HepG2 (cell line): ENCODE measurements at places on chromosomes 3 and 15.

GRCh38 chr3:66269411-66269810, 48.6 kb downstream of the SLC25A26 start:
- no peak overlapping the region for H3K4me3 ChIP-seq
- no peak overlapping the region for H3K27ac ChIP-seq
- H3K4me1 ChIP-seq: peaks cover 9% of the 10 kb centered on the region; the same call in 1 of the 2 replicates
- H3K36me3 ChIP-seq: 0 out of 3 replicates have a peak, but pooled peaks cover 2% of the 10 kb centered on the region
- no peak for DNase-seq

DNA sequence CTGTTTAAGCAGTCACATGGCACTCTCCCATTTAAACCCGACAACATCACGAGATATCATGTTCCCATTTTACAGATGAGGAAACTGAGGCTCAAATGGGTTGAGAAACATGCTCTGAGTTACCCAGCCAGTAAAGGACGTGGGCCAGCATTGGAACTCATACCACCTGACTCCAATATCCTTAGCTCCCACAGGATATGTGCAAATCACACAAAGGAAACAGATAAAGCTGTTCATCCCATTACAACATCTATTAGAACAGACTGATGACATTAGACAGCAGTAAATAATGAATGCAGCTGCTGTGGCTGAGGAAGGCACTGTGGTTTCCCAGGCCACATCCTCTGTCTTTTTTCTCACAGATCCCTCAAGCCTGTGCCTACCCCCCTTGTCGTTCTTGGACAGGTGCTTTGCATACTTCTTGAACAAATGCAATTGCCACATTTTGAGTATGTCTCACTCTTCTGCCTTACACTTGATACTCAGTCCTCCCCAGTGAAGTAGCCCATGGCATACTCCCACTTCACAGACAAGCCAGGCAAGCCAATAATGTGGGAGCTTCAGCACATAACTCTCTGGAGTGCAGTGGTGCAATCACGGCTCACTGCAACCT, 17.7 kb downstream of the FRMD4B start:
- no peak overlapping the region for H3K27ac ChIP-seq
- H3K36me3 ChIP-seq: no peaks in the 10 kb centered on the region
- no peak for DNase-seq
- H3K4me1 ChIP-seq: no peaks in the 10 kb centered on the region
- H3K4me3 ChIP-seq: no peak overlapping the region

DNA sequence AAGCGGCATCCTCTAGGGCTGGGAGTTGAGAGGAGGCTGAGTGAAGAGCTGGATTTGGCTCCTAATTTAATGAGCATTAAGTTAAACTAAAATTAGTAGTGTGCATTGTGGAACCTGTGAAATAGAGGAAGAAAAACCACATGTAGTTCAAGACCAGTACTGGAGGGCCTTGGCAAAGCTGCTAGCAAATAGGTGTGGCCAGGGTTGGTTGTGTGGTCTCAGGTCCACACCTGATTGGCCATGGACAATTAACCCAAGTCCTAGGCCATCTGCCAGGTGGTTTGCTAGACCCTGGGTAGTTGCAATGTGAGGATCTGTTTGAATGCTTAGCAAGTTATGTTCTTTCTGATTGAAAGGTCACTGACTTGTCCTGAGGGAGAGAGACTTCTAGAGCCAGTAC, 275.5 kb downstream of the PDCD6IP start:
- H3K36me3 ChIP-seq: no peaks in the 10 kb centered on the region
- H3K4me1 ChIP-seq: no peaks in the 10 kb centered on the region
- H3K4me3 ChIP-seq: no peak overlapping the region
- no peak for DNase-seq

- H3K27ac ChIP-seq: no peak overlapping the region
- no peak overlapping the region for H3K4me3 ChIP-seq
- H3K36me3 ChIP-seq: no peaks in the 10 kb centered on the region
These were observed 135.7 kb downstream of the EFHB start for GRCh38 chr3:19798324-19798723.

DNA sequence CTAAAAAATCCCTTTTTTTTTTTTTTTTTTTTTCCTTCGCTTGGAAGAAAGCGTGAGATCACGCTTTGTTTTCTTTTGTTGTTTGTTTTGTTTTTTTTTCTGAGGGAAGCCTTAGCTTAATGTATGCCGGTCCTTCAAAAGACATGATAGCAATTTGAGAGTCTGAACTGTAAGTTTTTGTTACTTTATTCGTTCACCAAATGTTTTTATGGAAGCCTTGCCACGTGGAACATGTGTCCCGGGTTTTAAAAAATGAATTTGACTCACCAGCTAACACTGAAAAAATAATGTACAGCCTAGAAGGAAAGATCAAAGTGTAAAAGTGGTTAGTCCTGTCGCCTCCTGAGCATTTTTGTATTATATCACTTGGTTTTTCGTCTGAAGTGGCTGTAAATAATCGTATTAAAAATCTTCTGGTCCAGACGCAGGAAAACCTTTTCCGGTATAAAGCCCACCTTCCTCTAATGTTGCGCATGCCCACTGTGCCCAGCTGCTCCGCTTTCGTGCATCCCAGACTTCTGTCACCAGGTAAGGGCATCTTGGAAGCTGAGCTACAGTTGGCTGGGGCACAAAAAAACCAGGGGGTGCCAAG, 795 bp upstream of the MYNN start:
- H3K27me3 ChIP-seq: no peaks in the 10 kb centered on the region
- peak overlapping the region; percentile 94 for H3K27ac ChIP-seq
- peaks cover 20% of the 10 kb centered on the region for H3K4me1 ChIP-seq
- peak; percentile 78 for DNase-seq
- H3K36me3 ChIP-seq: peaks cover 10% of the 10 kb centered on the region

- H3K4me1 ChIP-seq: no peaks in the 10 kb centered on the region
- no peaks in the 10 kb centered on the region for H3K36me3 ChIP-seq
- H3K4me3 ChIP-seq: no peak overlapping the region
- DNase-seq: no peak
- H3K27me3 ChIP-seq: 0 out of 3 replicates have a peak, but pooled peaks cover 3% of the 10 kb centered on the region
These were observed 34.4 kb upstream of the HCN4 start for GRCh38 chr15:73403171-73403570.

- H3K27me3 ChIP-seq: no peaks in the 10 kb centered on the region
- H3K36me3 ChIP-seq: no peaks in the 10 kb centered on the region
- H3K4me1 ChIP-seq: no peaks in the 10 kb centered on the region
- no peak overlapping the region for H3K4me3 ChIP-seq
- H3K27ac ChIP-seq: no peak overlapping the region
These were observed 127.8 kb downstream of the RBMS3 start for GRCh38 chr3:29408676-29409075.

- no peaks in the 10 kb centered on the region for H3K27me3 ChIP-seq
- H3K4me3 ChIP-seq: no peak overlapping the region
These were observed 58.8 kb downstream of the ITPR1 start for GRCh38 chr3:4551794-4552442.

DNA sequence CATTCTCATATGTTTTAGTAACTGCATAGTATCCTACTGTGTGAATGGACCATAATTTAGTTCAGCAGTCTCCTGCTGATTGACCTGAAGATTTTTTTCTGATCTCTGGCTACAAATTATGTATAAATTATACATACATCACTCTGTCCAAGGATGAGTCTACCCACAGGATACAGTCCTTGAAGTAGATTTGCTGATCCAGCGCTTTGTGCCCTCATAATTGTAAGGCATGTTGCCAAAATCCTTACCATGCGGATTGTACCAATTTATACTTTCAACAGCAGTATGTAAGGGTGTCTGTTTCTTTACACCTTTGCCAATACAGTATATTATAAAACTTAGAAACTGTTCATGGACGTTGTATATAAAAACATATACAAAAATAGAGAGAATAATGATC, 46.5 kb downstream of the ACAA1 start:
- no peak overlapping the region for H3K4me3 ChIP-seq
- no peaks in the 10 kb centered on the region for H3K36me3 ChIP-seq
- DNase-seq: no peak
- H3K27ac ChIP-seq: no peak overlapping the region

GRCh38 chr15:59166166-59166565, 40.5 kb upstream of the LDHAL6B start:
- peaks cover 14% of the 10 kb centered on the region; the same call in 2 of the 3 replicates for H3K36me3 ChIP-seq
- no peaks in the 10 kb centered on the region for H3K27me3 ChIP-seq
- H3K4me3 ChIP-seq: no peak overlapping the region
- H3K4me1 ChIP-seq: peaks cover 52% of the 10 kb centered on the region
- peak; percentile 38 for DNase-seq

DNA sequence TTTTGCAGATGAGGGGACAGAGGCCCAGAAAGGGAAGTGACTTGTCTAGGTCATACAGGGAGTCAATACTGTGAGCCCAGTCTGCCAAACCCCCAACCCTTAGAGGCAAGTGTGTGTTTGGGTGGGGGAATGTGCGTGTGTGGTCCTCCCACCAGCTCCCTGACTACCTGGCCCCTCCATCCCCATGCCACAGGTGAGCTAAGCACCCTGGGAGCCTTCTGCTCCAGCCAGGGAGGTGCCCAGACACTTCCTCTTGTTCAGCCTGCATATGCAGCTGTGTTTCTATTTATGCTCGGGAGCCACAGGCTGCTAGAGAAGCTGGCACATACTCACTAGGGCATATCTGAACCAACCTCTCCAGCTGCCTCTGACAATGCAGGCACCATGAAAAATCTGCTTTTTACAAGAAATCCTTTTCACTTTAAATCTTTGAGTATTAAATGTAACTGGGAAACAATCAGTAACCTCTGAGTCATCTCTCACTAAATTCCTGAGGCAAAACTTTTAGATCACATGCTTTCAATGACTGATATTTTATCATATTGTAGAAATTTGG, 20.7 kb downstream of the TBC1D2B start:
- peak overlapping the region; percentile 49 for H3K4me3 ChIP-seq
- DNase-seq: no peak
- peak overlapping the region; percentile 53 for H3K27ac ChIP-seq
- H3K36me3 ChIP-seq: peaks cover 5% of the 10 kb centered on the region; the same call in 1 of the 3 replicates

- no peak for DNase-seq
- no peak overlapping the region for H3K4me3 ChIP-seq
- no peak overlapping the region for H3K27ac ChIP-seq
- H3K36me3 ChIP-seq: no peaks in the 10 kb centered on the region
These were observed 47.6 kb upstream of the POMGNT2 start for GRCh38 chr3:43153216-43154083.

- no peak overlapping the region for H3K27ac ChIP-seq
- H3K4me3 ChIP-seq: no peak overlapping the region
- no peaks in the 10 kb centered on the region for H3K36me3 ChIP-seq
These were observed 221.3 kb downstream of the OPA1 start for GRCh38 chr3:193814166-193814892.

DNA sequence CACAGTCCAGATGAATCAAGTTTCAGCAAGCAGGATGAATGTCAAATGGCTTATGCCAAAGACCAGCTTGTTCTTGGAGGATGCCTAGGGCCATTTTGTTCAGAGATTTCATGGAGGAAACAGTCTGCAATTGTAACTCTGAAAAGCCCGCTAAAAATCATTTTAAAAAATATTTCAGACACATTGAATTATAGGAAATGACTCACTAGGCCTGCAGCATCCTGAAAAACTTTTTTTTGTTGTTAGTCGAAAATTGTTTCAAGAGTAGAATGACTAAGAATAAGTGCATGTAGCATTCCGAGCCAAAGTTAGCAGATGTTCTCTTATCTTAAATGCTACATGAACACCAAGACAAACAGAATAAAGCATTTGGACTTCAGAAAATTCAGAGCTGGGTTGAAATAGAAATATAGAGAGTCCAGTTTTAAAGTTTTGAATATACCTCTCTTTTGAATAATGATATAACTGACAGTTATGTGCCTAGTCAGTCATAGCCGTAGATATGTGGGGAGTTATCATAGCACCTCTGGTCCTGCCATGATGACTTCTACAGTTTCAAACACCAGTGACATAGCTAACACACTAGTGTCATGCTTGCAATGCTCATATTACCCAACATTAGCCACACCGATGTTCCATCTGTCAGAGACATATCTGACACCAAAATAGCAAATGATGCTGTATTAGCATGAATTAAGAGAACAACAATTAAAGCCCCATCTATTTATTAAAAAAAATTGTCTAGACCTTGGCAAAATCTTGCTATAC, 1462.8 kb upstream of the GBE1 start:
- no peaks in the 10 kb centered on the region for H3K27me3 ChIP-seq
- no peak overlapping the region for H3K27ac ChIP-seq
- no peaks in the 10 kb centered on the region for H3K36me3 ChIP-seq
- no peak for DNase-seq

- no peak overlapping the region for H3K4me3 ChIP-seq
- no peaks in the 10 kb centered on the region for H3K4me1 ChIP-seq
- peaks cover 7% of the 10 kb centered on the region for H3K36me3 ChIP-seq
- H3K27ac ChIP-seq: no peak overlapping the region
- DNase-seq: no peak
- H3K27me3 ChIP-seq: no peaks in the 10 kb centered on the region
These were observed 28.3 kb downstream of the EHHADH start for GRCh38 chr3:185225523-185225922.

GRCh38 chr3:188352196-188352927, 198.4 kb downstream of the LPP start:
- peaks cover 27% of the 10 kb centered on the region for H3K4me1 ChIP-seq
- no peak for DNase-seq
- no peak overlapping the region for H3K27ac ChIP-seq

- peak; percentile 56 for DNase-seq
- no peaks in the 10 kb centered on the region for H3K36me3 ChIP-seq
- H3K4me3 ChIP-seq: no peak overlapping the region
- H3K27me3 ChIP-seq: 0 out of 2 replicates have a peak, but pooled peaks cover 1% of the 10 kb centered on the region
- no peaks in the 10 kb centered on the region for H3K4me1 ChIP-seq
These were observed 159.7 kb downstream of the POLR2M start for GRCh38 chr15:57866149-57866736.

- no peak overlapping the region for H3K4me3 ChIP-seq
- DNase-seq: peak; percentile 21
- no peaks in the 10 kb centered on the region for H3K27me3 ChIP-seq
- no peak overlapping the region for H3K27ac ChIP-seq
- peaks cover 9% of the 10 kb centered on the region for H3K36me3 ChIP-seq
These were observed 30.6 kb downstream of the INTS14 start for GRCh38 chr15:65580287-65580686.

GRCh38 chr15:31338318-31338878, 11.8 kb downstream of the KLF13 start:
- no peak overlapping the region for H3K4me3 ChIP-seq
- peaks cover 42% of the 10 kb centered on the region for H3K4me1 ChIP-seq
- no peaks in the 10 kb centered on the region for H3K36me3 ChIP-seq
- DNase-seq: no peak
- peak overlapping the region; percentile 34 for H3K27ac ChIP-seq

DNA sequence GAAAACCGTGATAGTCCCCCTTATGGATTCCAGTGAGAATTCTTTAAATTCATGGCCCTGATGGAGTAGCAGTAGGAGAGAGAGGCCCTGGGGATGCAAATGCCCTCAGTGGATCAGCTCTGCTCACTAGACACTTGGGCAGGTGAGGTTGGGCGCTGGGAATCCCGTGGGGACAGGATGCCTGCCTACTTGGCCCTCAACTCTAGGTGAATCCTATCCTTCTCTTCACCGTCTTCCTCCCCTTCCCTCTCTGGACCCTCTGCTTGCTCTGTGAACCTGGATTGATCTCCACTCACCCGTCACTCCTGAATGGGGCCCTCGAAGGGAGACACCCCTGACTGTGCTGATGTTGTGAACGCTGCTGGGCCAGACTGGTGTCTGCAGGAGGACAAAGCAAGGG, 77.4 kb downstream of the SEC22A start:
- no peak for DNase-seq
- H3K4me3 ChIP-seq: no peak overlapping the region
- no peaks in the 10 kb centered on the region for H3K36me3 ChIP-seq
